ENCODE measurements at places on chromosomes 11 and 22. TPM values are rescaled to one million over a fixed set of nuclear protein-coding genes. Genes with fewer than 3 reads are reported as not detected.

Gene MARK2
- total RNA-seq, result 30.7 TPM

Gene C11orf42
- not detected for total RNA-seq

Gene TXN2
- 48.5 TPM for total RNA-seq

- DNase-seq, result no peak
Observed at GRCh38 chr11:24078018-24078417, 418.8 kb upstream of the LUZP2 start.

DNA sequence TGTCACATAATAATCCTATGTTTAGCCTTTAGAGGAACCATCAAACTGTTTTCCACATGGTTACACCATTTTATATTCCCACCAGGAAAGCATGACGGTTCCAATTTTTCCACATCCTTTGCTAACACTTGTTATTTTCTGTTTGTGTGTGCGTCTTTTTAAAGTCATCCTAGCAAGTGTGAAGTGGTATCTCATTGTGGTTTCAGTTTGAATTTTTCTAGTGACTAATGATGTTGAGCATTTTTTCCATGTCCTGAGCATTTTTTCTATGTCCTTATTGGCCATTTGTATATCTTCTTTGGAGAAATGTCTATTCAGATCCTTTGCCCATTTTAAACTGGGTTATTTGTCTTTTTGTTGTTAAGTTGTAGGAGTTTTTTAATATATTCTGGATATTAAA, 53.7 kb upstream of the DEPDC7 start:
- no peak for DNase-seq

- no peak for DNase-seq
Observed at GRCh38 chr11:131370090-131370751, at the start of gene NTM. Gene NTM (plus strand): TSS chr11:131370615.

DNA sequence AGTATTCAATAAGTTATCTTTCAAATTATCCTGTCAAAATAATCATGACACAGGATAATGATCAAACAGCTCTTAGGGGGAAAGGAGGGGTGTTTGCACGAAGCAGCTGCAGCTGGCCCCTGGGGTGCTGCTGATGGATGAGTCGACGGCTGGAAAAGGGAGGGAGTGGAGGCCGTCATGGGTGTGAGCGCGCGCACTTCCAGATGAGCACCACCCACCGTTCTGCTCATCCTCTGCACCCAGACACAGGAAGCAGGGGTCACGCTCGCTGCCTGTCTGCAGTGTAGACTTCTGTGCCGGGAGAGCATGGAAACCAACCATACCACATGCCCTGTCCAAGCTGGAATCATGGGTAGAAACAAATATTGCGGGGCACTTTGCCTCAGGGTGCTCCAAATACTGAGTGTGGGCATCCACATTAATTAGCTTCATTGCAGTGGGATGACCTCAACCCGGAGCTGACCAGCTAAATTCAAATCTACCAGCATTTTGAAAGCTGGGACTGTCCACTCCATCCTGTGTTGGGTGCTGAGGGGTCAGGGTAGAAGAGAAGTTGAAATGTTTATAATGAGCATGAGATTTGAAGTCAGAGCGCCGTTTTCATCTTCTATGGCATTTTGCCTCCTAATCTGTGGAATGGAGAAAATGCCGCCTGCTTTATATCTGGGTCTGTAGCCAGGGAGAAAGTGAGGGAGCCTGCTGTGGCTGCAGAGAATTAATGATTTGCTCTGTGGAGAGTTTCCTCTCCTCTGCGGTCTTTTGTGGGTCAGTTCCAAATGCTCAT, 802.4 kb downstream of the TBC1D22A start:
- no peak for DNase-seq

Gene MS4A4A
- total RNA-seq, result not detected

Gene MAP6
- total RNA-seq, result 26.4 TPM

Gene CENPM
- 3.3 TPM for total RNA-seq

Gene ART1
- total RNA-seq, result not detected

GRCh38 chr22:27754888-27755480, 46.6 kb downstream of the MN1 start:
- DNase-seq, result no peak

GRCh38 chr11:87173185-87174039, 135.7 kb downstream of the TMEM135 start:
- no peak for DNase-seq

- no peak for DNase-seq
Observed at GRCh38 chr22:39481054-39481453, 21.0 kb upstream of the MIEF1 start.

GRCh38 chr11:111308140-111308539, 9.8 kb downstream of the POU2AF3 start:
- no peak for DNase-seq

DNA sequence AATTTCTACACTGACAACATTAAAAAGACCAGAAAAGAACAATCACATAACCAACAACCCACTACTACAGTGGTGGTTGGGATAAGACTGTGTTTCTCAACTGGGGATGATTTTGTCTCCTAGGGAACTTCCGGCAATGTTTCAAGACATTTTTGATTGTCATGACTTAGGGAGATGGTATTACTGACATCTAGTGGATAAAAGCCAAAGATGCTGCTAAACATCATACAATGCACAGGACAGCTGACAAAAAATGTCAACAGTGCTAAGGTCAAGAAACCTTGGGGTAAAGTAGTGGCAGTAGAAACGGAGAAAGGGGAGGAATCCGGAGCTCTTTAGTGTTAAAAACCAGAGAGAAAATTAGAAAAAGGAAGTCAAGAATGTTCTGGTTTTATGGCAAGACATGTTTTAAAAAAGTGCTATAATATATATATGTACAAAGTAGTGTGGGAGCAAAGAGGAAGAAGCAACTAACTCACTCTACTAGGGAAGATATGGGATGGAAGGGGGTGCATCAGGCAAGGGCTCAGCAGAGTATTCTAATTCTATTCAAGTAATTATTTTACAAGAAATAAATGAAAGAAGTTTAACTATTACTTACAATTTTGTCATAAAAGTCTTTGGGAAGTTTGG, 37.2 kb downstream of the CKAP5 start:
- DNase-seq, result no peak

GRCh38 chr11:57680552-57680874, 12.6 kb downstream of the ZDHHC5 start:
- DNase-seq, result no peak

DNA sequence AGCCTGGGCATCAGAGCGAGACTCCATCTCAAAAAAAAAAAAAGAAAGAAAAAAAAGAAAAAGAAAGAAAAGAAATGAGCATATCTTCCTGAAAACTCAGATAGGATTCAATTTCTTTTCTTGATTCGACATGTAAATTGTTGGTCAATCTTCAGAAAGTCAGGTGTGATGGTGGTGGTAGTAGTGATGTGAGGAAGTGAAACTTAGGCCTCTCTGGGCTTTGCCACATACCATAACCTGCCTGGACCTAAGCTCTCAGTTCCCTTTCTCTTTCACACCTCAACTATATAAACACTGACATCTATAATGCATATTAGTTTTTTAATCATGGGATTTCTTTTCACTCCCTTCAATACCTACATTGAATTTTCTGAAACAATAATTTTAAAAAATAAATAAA, 98.0 kb upstream of the TBCEL start:
- no peak for DNase-seq

DNA sequence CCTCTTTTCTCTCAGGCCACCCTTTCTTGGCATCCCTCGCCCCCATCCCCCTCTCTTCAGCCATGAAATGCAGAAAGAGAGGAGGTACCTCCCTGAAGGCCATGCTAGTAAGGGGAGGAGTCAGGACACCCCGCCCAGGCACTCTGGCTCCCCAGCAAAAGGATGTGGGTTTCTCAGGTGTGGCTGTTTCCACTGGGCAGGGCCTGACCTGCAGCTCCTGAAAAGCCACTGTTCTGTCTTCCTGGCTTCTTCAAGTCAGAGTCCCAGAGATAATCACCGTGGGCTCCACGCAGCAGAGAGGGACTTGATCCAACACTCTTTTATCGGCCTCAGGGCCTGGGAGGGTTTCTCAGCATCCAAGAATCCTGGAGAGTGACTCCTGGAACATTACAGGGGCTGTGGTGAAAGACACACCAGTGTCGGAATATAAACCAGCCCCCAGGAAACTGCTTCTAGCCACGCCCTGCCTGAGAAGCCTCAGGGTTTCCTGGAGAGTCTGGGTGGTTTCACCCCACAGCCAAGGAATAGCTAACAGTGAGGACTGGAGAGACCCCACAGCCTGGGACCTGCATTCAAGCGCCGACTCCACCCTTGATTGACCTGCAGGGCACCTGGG, 45.7 kb upstream of the TSPAN18 start:
- DNase-seq, result no peak

DNA sequence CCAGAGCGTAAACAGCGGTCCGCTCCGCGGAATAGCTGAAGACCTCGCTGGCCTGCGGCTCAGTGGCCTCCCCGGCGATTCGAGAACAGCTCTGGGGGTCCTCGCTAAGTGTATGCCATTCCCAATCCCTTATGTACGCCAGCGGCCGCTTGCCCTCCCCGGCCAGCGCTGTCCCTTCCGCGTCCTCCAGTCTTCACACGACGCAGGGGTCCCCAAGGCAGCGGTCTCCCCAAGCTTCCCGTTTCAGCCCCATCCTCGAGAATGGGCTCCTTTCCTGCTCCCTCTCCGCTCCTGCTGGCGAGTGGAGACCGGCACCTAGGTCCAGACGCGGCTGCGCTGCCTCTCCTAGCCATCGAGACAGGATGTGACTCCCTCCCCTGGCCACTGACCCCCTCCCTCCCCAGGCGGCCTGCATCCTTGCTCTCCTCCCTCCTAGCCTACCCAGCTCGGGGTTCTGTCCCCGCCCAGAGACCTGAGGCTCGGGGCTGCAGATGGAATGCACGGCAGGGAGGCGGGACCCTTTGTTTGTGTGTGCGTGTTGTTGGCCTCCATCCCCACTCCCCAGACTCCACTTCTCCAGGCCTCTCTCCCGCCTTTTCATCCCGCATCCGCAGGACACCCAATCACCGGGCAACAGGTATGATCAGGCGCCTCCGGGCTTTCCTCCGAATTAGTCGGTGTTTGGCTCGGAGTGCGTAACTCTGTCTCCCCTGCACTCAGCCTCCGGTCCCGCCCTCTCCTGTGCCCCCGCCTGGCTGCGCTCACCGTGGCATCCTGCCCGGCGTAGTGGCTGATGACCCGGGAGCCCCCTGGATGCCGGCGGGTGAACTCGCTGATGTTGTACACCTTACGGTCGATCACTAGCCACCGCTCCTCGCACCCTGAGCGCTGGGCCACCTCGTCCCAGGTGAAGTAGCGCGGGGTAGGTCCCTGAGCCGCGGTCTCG, 740 bp downstream of the FADS1 start:
- peak; percentile 95 for DNase-seq

Gene PATE2
- total RNA-seq, result not detected

GRCh38 chr11:13287036-13287435, 9.4 kb downstream of the BMAL1 start:
- DNase-seq, result no peak

DNA sequence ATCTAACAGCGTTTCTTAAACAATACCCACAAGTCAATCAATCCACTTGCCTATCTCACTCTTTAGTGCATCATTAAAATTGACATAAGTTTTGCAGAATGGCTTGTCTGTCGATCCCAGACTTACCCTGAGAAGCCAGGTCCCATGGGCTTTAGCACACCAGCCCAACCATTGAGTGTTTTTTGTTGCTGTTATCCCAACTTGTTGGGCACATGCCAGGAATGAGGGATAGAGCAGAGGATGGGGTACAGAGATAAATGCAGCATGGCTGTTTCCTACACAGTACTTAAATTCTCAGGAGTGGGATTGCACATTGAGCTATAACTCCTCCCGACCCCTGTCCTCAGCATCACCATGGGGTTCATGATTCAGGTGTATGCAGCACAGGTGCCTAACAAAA, 64.2 kb upstream of the RASSF10 start:
- no peak for DNase-seq

DNA sequence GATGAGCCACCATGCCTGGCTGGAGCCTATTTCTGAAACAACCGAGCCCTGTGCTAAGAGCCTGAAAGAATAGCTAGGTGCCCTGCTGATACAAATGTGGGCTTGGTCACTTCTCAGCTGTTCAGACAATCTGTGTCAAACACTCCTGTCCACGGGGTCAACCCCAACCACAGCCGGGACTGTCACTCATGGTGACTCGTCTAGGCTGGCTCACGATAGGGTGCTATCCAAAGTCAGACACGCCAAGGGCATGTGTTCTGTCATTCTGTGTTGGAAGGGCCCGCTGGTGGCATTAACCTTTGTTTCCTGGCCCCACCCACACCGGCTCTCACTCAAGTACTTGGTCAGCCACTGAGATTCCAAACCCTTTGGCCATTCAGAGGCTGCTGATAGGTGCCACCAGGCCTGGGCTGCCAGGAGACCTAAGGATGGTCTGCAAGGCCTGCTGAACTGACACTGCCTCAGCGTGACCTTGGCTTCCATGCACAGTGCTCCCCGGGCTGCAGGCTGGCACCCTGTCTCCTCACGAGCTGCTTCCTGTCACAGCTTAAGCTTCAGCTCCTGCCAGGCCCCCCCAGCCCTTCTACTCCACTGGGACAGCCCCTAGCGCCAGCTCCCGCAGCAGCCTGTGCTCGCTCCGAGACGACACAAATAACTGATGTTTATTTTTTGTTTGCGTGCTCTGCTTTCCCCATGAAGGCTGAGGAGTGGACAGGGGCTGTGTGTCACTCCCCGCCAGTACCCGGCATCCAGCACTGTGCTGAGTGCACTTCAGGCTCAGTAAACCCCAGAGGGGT, 14.2 kb upstream of the CDC42BPG start:
- DNase-seq, result peak; percentile 78

DNA sequence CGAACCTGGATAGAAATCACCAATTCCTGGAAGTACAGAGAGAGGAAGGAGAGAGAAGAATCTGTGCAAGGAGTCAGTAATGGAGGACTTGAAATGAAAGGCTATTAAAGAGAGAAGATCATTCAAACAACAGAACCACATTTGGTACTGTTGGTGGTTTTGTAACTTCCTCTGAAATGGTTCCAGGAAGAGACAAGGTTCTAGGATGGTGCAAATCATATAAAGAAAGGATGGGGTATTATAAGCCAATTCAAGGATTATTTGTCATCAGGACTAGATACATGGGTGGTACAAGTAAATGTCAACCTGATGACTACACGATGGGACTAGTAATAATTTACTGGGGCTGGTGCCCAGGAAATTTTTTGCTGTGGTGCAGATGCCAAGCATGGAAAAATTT, 28.9 kb upstream of the TMA7B start:
- no peak for DNase-seq

DNA sequence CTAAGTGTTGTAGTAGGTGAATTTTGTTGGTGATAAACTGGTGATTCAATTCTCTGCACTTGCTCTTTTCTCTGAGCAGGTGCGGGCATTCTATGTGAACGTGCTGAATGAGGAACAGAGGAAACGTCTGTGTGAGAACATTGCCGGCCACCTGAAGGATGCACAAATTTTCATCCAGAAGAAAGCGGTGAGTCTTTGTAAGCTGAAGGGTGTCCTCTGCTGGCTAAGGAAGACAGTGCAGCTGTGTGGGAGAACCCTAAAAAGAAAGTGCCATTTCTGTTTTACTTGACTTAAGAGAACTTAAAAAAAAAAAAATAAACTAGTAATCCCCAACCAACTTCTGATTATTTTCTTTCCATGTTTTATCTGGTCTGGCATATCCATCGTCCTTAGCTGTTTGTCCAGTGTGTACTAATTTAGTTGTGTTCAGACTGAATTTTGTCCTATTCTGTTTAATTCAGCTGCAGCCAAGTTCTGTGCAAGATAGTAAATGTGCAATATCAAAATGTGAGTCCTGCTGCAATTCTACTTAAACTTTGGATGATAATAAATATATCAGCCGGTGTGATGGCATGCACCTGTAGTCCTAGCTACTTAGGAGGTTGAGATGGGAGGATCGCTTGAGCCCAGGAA, 29.6 kb downstream of the CAT start:
- DNase-seq, result no peak

- peak; percentile 85 for DNase-seq
Observed at GRCh38 chr11:35525501-35526175, at the start of gene PAMR1. Gene PAMR1 (minus strand): TSS chr11:35525616. CDS start chr11:35525585, 31 bp downstream.

GRCh38 chr11:13339195-13340153, 61.9 kb downstream of the BMAL1 start:
- DNase-seq, result no peak
